ENCODE measurements at places on chromosomes 11 and 22.

GRCh38 chr11:7849018-7849417 is 52.3 kb upstream of the OR5P2 start:
- no peak overlapping the region for H3K27ac ChIP-seq
- H3K27me3 ChIP-seq, result peaks cover 19% of the 10 kb centered on the region
- no peaks in the 10 kb centered on the region for H3K4me1 ChIP-seq
- DNase-seq, result no peak

DNA sequence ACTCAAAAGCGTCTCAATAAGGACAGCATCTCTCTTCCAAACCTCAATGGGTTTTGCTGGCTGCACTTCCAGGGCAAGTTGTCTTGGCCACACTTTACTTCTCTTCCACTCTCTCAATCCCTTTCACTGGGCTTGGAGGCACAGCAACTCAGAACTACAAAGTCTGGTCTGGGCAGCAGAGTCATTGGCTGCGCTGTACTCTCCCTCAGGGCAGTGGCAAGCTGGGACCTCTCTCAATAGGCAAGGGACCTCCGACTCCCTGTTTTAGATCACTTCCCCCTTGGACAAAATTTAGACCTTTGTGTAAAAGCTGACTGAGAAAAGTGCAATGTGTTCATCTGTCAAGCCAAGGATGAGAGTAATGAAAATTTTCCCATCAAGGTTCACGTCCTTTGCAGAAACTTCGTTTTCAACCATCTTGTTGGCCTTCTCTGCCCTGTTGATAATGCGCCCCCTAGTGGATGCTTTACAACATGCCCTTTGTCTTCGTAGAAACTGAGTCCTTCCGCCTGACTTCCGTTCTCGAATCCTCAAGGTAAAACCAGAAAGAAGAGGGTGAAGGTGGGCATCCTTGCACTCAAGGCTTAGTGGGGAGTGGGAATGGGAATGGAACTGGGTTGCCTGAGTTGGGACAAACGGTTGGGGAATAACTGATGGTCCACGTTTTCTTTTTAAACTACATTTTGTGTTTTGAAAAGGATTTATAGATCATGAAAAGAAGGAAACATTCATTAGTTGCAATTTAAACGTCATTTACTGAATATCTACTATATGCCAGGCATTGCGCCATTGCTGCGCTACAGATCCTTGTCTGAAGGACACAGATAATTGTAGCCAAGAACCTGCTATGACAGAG is 99.1 kb downstream of the CD44 start:
- H3K4me1 ChIP-seq, result peaks cover 74% of the 10 kb centered on the region
- no peak for DNase-seq
- H3K36me3 ChIP-seq, result peaks cover 20% of the 10 kb centered on the region

GRCh38 chr11:65150509-65151299 is 16.4 kb upstream of the SYVN1 start:
- H3K36me3 ChIP-seq, result peaks cover 5% of the 10 kb centered on the region
- H3K4me3 ChIP-seq, result no peak overlapping the region
- H3K27ac ChIP-seq, result no peak overlapping the region
- H3K27me3 ChIP-seq, result peaks cover 3% of the 10 kb centered on the region
- DNase-seq, result no peak

GRCh38 chr11:57278721-57279095 is 41.7 kb upstream of the APLNR start:
- H3K4me3 ChIP-seq, result no peak overlapping the region
- no peaks in the 10 kb centered on the region for H3K36me3 ChIP-seq
- peaks cover 33% of the 10 kb centered on the region for H3K27me3 ChIP-seq
- DNase-seq, result no peak
- peaks cover 5% of the 10 kb centered on the region for H3K4me1 ChIP-seq
- H3K27ac ChIP-seq, result no peak overlapping the region

- DNase-seq, result no peak
- H3K4me3 ChIP-seq, result no peak overlapping the region
- no peak overlapping the region for H3K27ac ChIP-seq
- H3K4me1 ChIP-seq, result peaks cover 5% of the 10 kb centered on the region
- peaks cover 2% of the 10 kb centered on the region for H3K36me3 ChIP-seq
These were observed 7.2 kb upstream of the IL18BP start for GRCh38 chr11:71991494-71991893.

- peak overlapping the region; percentile 47 for H3K4me3 ChIP-seq
- peaks cover 17% of the 10 kb centered on the region for H3K36me3 ChIP-seq
- no peaks in the 10 kb centered on the region for H3K27me3 ChIP-seq
- H3K27ac ChIP-seq, result peak overlapping the region; percentile 93
These were observed 24.7 kb downstream of the IL10RA start for GRCh38 chr11:118010738-118011461.

DNA sequence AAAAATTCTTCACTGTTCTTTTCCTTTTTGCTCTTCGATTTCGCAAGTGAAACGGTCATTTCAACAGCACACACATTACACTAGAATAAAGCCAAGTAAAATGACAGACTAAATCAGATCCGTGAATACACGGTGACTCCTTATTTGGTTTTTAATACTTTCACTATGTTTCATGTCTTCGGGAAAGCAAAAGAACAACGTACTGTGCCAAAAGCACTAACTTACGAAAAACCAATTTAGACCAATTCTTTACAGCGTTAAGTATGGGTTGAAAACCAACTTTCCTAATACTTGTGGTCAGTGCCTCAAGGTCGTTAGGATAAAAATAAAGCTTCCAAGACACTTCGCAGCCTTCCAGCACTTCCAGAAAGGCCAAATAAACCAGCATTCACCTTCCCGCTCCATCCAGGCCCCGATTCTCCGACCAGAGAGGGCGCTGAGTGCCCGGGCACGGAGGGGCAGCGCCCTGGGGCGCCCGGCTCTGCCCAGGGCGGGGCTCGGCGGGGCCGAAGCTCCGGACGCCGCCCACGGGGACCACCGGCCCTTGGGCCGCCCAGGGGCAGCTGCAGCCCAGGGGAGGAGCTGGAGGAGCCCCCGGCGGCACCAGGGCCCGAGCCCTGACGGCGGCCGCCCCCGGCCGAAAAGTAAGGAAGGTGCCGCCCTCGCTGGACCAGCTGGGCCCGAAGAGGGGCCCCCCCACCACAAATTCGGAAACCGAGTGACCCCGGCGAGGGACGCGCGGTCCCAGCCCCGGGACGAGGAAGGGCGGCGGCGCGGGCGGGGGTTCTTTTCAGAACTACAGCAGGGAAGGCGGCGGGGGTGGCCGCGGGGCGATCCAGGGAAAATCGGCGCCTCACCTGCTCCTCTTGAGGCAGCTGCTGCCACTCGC is 499 bp downstream of the ATL3 start:
- H3K4me1 ChIP-seq, result peaks cover 24% of the 10 kb centered on the region
- H3K27ac ChIP-seq, result peak overlapping the region; percentile 71
- H3K27me3 ChIP-seq, result no peaks in the 10 kb centered on the region

DNA sequence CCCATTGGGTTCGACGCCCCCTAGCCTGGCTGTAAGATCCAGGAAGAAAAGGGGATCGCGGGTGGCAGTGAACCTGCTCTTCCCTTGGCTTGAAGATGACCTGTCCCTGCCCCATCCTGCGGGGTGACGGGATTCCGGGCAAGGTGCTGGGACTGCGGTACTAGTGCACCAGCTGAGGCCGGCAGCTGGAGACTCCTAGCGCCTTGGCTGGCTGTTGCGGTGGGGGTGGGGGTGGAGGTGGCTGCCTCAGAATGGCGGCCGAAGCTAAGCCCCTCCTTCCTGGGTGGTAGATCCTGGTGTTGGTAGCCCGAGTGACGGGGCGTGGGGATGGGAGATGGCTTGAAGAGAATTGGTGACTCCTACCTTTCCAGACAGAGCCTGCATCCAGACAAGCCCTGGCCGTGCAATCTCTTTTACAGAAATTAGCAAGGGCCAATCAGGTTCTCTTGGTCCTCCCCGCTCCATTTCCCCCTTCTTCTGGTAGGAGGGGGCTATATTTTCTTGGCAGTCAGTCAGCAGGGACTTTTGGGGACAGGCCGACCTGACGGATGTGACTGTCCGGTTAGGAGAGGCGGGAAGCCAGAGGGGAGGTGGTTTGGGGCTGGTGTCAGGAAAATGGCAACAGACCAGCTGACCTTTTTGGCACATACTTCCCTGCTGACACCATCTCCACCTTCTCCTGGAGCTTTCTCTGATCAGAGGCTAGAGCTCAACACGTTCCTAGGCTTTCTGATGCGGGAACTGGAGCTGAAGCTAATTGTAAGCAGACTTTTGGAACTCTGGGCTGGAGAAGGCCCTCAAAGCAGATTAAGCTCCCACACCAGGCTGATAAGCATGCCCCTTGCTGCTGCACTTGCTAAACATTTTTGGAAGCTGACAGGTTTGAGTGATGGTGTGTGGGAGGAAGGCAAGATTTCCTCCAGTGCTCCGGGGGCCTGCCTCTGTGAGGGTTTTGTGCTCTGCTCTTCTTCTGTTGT is 2.0 kb downstream of the NAV2 start:
- no peak overlapping the region for H3K27ac ChIP-seq
- H3K36me3 ChIP-seq, result peaks cover 3% of the 10 kb centered on the region
- DNase-seq, result no peak
- H3K4me1 ChIP-seq, result peaks cover 20% of the 10 kb centered on the region

GRCh38 chr11:71452199-71453036 is 585 bp upstream of the NADSYN1 start:
- H3K27ac ChIP-seq, result peak overlapping the region; percentile 75
- H3K4me3 ChIP-seq, result peak overlapping the region; percentile 88
- H3K27me3 ChIP-seq, result no peaks in the 10 kb centered on the region
- H3K4me1 ChIP-seq, result peaks cover 69% of the 10 kb centered on the region
- peaks cover 29% of the 10 kb centered on the region for H3K36me3 ChIP-seq

- no peak for DNase-seq
- no peak overlapping the region for H3K27ac ChIP-seq
- H3K36me3 ChIP-seq, result no peaks in the 10 kb centered on the region
- H3K4me3 ChIP-seq, result no peak overlapping the region
These were observed 36.6 kb upstream of the SYT7 start for GRCh38 chr11:61617515-61617914.

- peak; percentile 74 for DNase-seq
- peak overlapping the region; percentile 44 for H3K4me3 ChIP-seq
These were observed 66.5 kb downstream of the GGTLC2 start for GRCh38 chr22:22710719-22711531.

- no peaks in the 10 kb centered on the region for H3K27me3 ChIP-seq
- no peak for DNase-seq
- peaks cover 70% of the 10 kb centered on the region for H3K36me3 ChIP-seq
These were observed 7.4 kb downstream of the DUSP8 start for GRCh38 chr11:1564535-1565172.

Measured in central memory CD8-positive, alpha-beta T cell (primary cell).